ENCODE measurements at places on chromosomes 12 and 14. TPM values are rescaled to one million over a fixed set of nuclear protein-coding genes. Genes with fewer than 3 reads are reported as not detected.

Gene AKT1
- 124 TPM for total RNA-seq

Gene SIX6
- not detected for total RNA-seq

Gene CRIP2
- 8.3 TPM for total RNA-seq

Gene CLEC2D
- 5.7 TPM for total RNA-seq

Gene AMHR2
- total RNA-seq, result 13.9 TPM

Gene BMAL2
- 5.2 TPM for total RNA-seq

Gene BBS10
- 17.5 TPM for total RNA-seq

Gene DPY19L2
- total RNA-seq, result 11.6 TPM

Gene YY1
- total RNA-seq, result 52.6 TPM

Gene EGLN3
- total RNA-seq, result 11.9 TPM

Gene DAAM1
- total RNA-seq, result 23.7 TPM

Gene SMIM41
- not detected for total RNA-seq

Gene CCDC196
- total RNA-seq, result not detected

Gene HOXC6
- 4.5 TPM for total RNA-seq

Gene FMNL3
- 8.3 TPM for total RNA-seq

Gene SYNE3
- 2.0 TPM for total RNA-seq

Gene CRACR2A
- 1.1 TPM for total RNA-seq

Gene SOAT2
- total RNA-seq, result 21.8 TPM

Gene HOXC12
- not detected for total RNA-seq

Gene TFCP2
- 11.6 TPM for total RNA-seq

Gene TAS2R46
- total RNA-seq, result 2.9 TPM

Gene OVCH1
- 0.53 TPM for total RNA-seq

Gene SMCO2
- not detected for total RNA-seq

Gene B3GNT4
- 0.13 TPM for total RNA-seq

Gene STYK1
- total RNA-seq, result 0.48 TPM

Gene TCP11L2
- 30.7 TPM for total RNA-seq

Gene LRFN5
- total RNA-seq, result 8.7 TPM

Gene ZFHX2
- 0.28 TPM for total RNA-seq

Gene PAPLN
- 10.1 TPM for total RNA-seq

Gene DDN
- 0.20 TPM for total RNA-seq

Gene PPP1R1A
- 14.0 TPM for total RNA-seq

Gene EXOC3L4
- 12.4 TPM for total RNA-seq

Gene APOF
- 0.12 TPM for total RNA-seq

Gene INSM2
- not detected for total RNA-seq

Gene CIROP
- total RNA-seq, result not detected

Gene NRL
- total RNA-seq, result 4.8 TPM

Gene FAM90A1
- not detected for total RNA-seq

Gene MYF6
- total RNA-seq, result not detected

Gene TAS2R7
- not detected for total RNA-seq

Gene HOXC4
- 1.5 TPM for total RNA-seq

Gene APOLD1
- 6.0 TPM for total RNA-seq

Gene TMCC3
- 4.5 TPM for total RNA-seq

Gene MVK
- 32.8 TPM for total RNA-seq

Gene TIMELESS
- 7.9 TPM for total RNA-seq

Gene RFX4
- total RNA-seq, result not detected

Gene NGB
- not detected for total RNA-seq

Gene LBHD2
- total RNA-seq, result not detected

Gene CCDC177
- total RNA-seq, result not detected

Gene TMEM116
- 29.3 TPM for total RNA-seq

Gene AVPR1A
- total RNA-seq, result 0.76 TPM

Gene GPRC5D
- total RNA-seq, result not detected

Gene FAM181A
- not detected for total RNA-seq

Gene CRIP1
- total RNA-seq, result 5.8 TPM

Gene PMEL
- 15.3 TPM for total RNA-seq

Measured in hepatocyte (in vitro differentiated cells).